Osteoblast (primary cell): ENCODE measurements at places on chromosomes 2 and 18. TPM values are rescaled to one million over a fixed set of nuclear protein-coding genes. Genes with fewer than 3 reads are reported as not detected.

The TTR gene
- not detected in 2 replicates for total RNA-seq

The SLC35G4 gene
- not detected in 2 replicates for total RNA-seq

The SETBP1 gene
- 22.8 and 23.0 TPM in 2 replicates for total RNA-seq

The CNRIP1 gene
- total RNA-seq = 43.4 and 46.3 TPM in 2 replicates

The HTR2B gene
- total RNA-seq = 2.9 and 5.3 TPM in 2 replicates

The ME2 gene
- total RNA-seq = 36.2 and 38.0 TPM in 2 replicates

The TUBA4B gene
- total RNA-seq = not detected in 2 replicates

The HEATR5B gene
- 29.2 and 29.3 TPM in 2 replicates for total RNA-seq

The SLC11A1 gene
- total RNA-seq = 0.29 and 0.36 TPM in 2 replicates

The ACOXL gene
- not detected in 2 replicates for total RNA-seq

The TUBB8B gene
- not detected in 2 replicates for total RNA-seq

The KCNE4 gene
- total RNA-seq = 37.6 and 40.4 TPM in 2 replicates

The SERPINB4 gene
- total RNA-seq = 0.29 TPM in 1 of 2 replicates, not detected in the other

The B4GALT6 gene
- 2.2 and 2.9 TPM in 2 replicates for total RNA-seq

The RNASEH1 gene
- total RNA-seq = 35.9 and 39.4 TPM in 2 replicates

The CHAC2 gene
- total RNA-seq = 2.7 and 3.3 TPM in 2 replicates

The KCNJ13 gene
- not detected in 2 replicates for total RNA-seq

The LONRF2 gene
- total RNA-seq = under 0.01 TPM in 2 replicates

The HOXD13 gene
- total RNA-seq = not detected in 2 replicates

The DES gene
- total RNA-seq = 0.72 and 1.2 TPM in 2 replicates

The CHRND gene
- total RNA-seq = not detected in 2 replicates
